ENCODE measurements at places on chromosomes 1 and 21.

GRCh38 chr1:22132517-22133235 lies 10.2 kb downstream of the WNT4 start:
- no peak for DNase-seq

DNA sequence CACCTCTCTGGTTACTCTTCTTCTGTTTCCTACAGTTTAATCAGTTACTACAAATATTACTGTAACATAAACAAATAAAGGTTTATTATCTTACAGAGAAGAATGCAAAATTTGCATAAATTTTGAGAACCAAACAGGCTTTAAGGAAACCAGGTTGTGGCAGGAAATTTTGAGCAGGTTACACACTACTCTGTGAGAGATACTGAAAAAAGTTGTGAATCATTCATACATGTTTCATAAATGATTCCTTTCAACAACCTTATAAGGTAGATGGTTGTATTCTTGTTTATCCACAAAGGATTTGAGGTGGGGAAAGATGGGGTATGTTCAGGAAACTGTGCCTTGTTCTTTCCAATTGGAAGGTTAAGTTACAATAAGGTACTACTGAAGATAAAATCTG lies 58.6 kb downstream of the MAST2 start:
- no peak for DNase-seq

DNA sequence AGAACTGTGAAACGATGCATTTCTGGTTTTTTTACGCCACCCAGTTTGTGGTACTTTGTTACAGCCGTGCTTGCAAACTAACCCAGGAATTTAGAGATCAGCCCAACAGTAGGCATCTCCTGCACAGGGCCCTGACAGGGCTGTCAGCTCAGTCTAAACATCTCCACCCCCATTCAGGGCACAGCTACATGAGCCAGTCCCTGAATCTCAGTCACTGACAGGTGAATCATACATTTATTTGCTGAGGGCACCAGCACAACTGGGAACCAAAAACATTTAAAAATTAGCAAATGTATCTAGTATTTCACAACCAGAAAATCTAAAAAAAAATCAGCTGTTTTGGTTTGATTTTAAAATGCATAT lies 30.7 kb downstream of the PRDX6 start:
- no peak for DNase-seq

DNA sequence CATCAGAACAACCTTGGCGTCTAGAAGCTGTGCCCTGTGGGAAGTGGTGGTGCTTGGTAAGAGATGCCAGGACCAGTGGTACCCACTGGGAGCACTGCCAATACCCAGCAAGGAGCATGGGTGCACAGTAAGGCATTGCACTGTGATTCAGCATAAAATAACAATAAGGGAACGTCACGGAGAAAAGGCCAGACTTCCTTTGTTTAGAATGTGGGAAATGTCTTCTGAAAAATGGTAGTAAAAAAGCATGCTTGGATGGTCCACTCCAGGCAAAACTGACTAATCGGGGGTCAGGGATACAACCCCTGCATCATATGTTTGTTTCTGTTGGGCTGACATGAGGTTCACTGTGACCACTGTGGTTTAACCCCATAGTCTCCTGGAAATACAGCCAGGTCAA lies 14.7 kb downstream of the METTL18 start:
- no peak for DNase-seq

DNA sequence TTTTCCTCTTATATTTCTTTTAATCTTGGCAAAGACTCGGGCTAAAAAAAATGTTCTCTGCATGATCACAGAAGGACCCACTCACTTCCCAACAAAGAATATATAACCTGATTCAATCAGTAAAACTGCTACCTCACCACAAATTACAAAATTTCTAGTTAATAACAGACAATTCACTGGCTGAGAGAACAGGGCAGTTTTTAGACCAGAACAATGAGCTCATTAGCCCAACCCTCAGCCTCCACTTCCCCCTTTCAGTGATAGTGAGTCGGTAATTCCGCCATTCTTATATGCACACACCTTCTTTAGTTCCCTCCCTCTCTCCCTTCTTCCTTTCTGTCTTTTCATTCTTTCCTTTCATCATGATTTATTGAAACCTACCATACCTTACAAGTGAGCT lies 8.9 kb downstream of the SIPA1L2 start:
- no peak for DNase-seq

DNA sequence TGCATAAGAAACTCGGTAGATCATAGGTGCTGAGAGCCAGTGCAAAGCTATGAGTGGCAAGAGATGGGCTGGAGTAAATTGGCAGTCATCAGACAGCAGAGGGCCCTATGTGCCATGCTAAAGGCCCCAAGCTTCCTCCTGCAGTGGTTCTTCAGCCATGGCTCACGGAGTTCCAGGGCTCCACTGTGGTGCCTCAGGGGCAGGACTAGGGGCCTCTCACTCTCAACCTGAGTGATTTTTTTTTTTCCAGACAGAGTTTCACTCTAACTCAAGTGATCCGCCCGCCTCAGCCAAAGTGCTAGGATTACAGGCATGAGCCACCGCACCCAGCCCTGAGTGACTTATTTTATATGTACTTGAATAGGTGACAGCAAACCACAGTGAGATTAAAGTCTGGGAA lies 10.4 kb upstream of the GJA8 start:
- DNase-seq: no peak

- DNase-seq: no peak
Observed at GRCh38 chr1:245091171-245091621, 63.6 kb upstream of the KIF26B start.

- DNase-seq: no peak
Observed at GRCh38 chr1:246318622-246319021, 188.5 kb downstream of the SMYD3 start.

- DNase-seq: no peak
Observed at GRCh38 chr1:97074771-97075170, 353.2 kb downstream of the PTBP2 start.

All from fibroblast of skin of left quadriceps (primary cell).